NCI-H2171 (cell line): ENCODE measurements at places on chromosomes 12 and 14.

GRCh38 chr12:85865890-85866289 is 8.2 kb upstream of the NTS start:
- DNase-seq: no peak

GRCh38 chr14:59785629-59786028 is 84.9 kb downstream of the RTN1 start:
- peak; percentile 32 for DNase-seq

- DNase-seq: no peak
Measured at GRCh38 chr14:105420101-105420973, 710 bp downstream of the MTA1 start.

- no peak for DNase-seq
Measured at GRCh38 chr12:50732591-50732990, 31.3 kb upstream of the ATF1 start.

GRCh38 chr14:68559949-68560348 is 232.9 kb downstream of the ZFP36L1 start:
- no peak for DNase-seq

DNA sequence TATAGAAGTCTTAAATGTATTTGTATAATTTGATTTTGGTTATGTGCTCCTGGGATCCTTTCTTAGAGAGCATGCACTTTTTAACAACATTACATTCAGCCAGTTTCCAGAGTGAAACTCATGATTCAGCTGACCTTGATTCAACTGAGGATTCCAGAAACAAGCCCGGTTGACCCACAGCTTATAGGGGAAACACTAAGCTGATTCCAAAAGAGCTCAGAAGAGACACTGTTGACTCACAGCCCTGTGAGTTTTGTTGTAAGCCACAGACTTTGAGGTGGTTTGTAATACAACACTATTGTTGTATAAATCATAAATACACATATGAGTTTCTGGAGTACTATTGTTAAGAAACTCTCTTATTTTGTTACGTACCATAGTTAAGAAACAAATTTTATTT is 133.8 kb upstream of the MGAT4C start:
- no peak for DNase-seq

DNA sequence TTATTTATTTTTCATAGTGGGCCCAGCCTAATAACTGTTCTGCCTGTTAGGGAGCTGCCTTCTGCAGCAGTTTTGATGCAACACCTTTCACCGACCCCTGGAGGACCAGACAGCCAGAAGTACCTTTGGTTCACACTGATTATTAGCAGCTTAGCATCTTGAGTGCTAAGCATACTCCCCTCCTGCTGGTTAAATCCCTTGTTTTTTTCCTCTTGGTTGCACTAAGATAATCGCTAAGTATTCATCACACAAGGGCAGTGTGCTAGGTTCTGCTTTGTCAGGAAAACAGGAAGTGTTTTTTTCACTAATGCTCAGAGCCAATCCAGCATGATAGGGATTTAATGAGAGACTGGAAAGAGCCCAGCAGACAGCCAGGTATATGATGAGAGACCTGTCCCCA is 437.0 kb downstream of the FUT8 start:
- peak; percentile 74 for DNase-seq

DNA sequence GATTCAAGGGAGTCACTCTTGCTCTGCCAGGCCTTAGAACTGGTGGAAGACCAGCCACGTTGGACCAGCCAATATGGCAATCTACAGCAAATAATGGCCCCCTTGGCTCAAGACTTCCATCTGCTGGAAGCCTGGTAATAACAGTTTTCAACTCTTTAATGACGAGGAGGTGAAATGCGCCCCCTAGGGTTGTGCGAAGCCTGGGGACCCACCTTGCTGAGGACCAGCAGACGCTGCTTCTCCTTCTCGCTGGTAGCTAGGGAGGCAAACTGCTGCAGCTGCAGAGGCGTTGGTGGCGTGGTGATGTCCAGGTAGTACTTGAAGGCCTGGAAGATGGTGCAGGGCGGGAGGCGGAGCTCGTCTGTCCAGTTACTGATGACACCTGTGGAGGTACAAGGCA is 41.5 kb upstream of the FBXO21 start:
- no peak for DNase-seq

- no peak for DNase-seq
Measured at GRCh38 chr12:30500532-30500931, 195.1 kb downstream of the IPO8 start.

- no peak for DNase-seq
Measured at GRCh38 chr12:98262902-98263301, 252.5 kb upstream of the TMPO start.

DNA sequence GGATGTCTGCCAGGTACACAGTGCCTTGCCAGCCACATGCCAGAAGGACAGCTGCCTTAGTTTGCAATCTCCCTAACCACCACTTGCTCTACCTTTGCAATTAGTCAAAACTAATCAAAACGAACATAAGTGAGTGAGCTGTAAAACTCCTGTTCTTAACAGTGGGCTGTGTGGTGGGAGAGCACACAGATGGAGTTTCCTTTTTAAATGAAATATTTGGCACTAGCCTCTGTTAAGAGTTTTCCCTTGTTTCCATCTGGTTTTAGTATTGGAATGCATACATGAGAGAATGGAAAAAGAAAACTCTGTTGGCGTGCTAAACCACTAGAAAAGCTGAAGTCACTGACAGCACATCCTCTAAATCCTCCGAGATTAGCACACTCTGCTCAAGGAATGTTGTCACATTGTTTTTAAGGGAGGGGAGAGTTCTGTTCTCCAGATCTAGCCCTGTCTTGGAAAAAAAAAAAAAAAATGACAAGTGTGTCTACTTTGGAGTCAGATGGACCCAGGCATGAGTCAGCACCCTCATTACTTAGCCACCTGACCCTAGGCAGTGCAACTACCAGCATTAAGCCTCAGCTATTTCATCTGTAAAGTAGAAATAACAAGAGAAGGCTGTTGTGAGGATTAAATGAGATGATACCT is 83.9 kb downstream of the STXBP6 start:
- no peak for DNase-seq

- no peak for DNase-seq
Measured at GRCh38 chr14:24908592-24909236, 141.2 kb downstream of the STXBP6 start.

- DNase-seq: peak; percentile 25
Measured at GRCh38 chr14:96104469-96105057, 65.4 kb downstream of the C14orf132 start.

- no peak for DNase-seq
Measured at GRCh38 chr14:74176400-74176793, 62.9 kb upstream of the VSX2 start.

- DNase-seq: peak; percentile 89
Measured at GRCh38 chr14:49946320-49947141, 53.6 kb downstream of the ARF6 start.

DNA sequence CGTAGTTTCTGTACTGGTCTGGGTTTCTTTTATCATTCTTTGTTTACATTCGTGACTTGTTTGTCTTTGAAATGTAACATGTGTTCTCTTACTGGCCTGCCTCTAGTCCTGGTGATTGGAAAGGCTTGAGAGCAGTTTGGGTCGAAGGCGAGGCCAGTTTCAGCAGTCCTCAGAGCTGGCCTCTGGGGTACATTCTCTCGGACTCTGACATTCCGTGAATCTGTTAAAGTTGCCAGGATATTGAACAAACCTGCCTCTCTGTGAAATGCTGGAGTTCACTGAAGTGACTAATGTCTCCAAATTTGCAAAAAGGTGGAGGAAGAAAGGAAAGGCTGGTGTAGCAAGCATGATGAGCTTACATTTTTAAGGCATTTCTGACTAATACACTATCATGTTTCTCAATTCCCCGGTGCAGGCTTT is 1.5 kb downstream of the PLEKHA5 start:
- DNase-seq: no peak

GRCh38 chr14:63726499-63726898 is 1.4 kb downstream of the SGPP1 start:
- DNase-seq: no peak

DNA sequence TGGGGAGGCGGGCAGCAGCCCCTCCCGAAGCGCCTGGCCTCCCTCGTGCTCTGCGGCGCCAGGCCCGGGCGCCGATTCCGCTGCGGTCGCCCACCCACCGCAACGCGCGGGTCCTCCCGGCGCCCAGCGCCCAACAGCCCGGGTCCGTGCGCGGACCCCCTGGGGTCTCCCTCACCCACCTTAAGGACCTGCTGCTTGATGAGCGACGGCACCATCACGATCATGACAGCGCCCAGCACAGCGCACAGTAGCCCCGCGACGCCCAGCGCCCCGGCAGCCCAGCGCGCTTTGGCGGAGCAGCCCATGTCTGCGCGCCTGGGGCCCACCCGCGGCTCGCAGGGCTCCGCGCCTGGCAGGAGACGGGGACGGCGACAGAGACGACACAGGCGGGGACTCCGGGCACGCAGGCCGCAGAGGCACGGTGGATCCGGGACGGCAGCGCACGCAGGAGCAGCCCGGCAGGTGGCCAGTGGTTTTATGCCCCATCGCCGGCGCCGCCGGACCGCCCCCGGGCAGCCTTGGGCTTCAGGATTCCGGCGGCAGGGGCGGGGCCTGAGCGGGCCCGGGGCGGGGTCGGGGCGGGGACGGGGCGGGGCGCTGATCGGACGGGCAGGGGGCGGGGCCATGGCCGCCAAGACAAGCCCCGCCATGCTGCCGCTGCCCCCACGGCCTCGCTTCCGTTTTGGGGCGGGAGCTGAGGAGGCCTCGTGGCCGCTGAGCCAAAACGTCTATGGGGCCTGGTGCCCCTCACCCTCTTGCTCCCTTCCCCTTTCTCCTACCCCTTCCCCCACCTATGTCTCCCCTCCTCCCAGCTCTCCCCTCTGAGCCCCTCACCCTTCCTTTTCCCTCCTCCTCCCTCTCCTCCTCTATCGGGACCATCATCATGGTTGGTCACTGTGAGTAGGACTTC is at the start of gene SCARB1:
SCARB1 (minus strand) TSS at position 449 of the 910 bp plus-strand sequence; CDS start at position 305, 144 bp downstream.
- DNase-seq: peak; percentile 74

DNA sequence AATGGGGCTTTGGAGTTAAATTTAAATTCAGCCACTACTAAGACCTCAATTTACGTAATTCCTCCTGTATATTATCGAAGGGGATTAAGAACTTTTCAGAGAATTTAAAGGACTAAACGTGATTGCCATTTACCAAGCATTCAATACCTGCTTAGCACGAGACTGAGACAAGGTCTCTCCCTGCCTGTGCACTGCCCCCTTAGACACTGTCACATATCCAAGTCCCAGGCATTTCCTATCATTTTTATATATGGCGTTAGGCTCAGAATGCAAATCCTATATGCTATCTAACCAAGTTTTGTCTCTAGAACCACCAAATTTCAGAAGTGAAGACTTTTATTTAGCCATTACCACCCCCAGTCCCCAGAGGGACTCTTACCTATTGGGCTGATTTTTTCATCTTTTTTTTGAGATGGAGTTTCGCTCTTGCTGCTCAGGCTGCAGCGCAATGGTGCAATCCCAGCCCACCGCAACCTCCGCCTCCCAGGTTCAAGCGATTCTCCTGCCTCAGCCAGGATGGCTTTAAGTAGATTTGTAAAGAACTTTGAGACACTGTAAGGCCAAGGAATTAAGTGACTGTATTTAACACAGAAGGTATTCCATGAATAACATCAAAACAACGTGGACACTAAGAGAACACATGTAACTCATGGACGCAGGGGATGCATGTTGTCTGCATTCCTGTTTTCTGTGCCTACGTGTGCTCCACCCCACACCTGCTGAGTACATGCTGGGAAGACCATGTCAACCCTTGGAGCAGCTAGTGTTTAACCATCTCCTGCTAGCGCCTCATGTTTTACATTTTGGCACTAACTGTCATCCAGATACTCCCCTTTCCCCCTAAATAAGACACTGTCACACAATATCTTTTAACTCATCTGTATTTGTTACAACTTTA is 6.4 kb downstream of the HSP90AA1 start:
- DNase-seq: no peak

- peak; percentile 76 for DNase-seq
Measured at GRCh38 chr14:64891839-64892375, 12.2 kb upstream of the SPTB start.
